ENCODE measurements at places on chromosomes 7 and 10.
A peak's percentile ranks its signal among the peaks of the same experiment; 100 is the strongest.

GRCh38 chr7:27156508-27156898 is at the start of gene HOXA7:
HOXA7 (minus strand) TSS chr7:27156675; CDS start chr7:27156545, 130 bp downstream.
- DNase-seq: peak; percentile 40

- DNase-seq: no peak
Observed at GRCh38 chr7:35987016-35987415, 166.0 kb upstream of the EEPD1 start.

GRCh38 chr7:16210171-16210570 is 211.2 kb downstream of the CRPPA start:
- DNase-seq: no peak

GRCh38 chr10:34565934-34566333 is 249.2 kb downstream of the PARD3 start:
- DNase-seq: no peak

DNA sequence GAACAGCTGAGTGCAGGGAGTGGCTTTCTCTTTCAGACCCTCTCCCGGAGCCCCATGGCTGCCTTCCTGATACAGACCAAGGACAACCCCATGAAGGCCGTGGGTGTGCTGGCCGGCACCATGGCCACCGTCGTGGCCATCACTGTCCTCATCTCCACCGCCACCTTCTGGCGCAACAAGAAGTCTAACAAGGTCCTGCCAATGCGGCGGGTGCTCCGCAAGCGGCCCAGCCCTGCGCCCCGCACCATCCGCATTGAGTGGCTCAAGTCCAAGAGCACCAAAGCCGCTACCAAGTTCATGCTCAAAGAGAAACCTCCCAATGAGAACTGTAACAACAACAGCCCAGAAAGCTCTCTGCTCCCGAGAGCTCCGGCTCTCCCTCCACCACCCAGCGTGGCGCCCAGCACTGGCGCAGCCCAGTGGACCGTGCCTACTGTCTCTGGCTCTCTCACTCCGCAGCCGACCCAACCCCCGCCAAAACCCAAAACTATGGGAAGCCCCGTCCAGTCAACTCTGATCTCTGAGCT is 11.2 kb downstream of the LRIT2 start:
- DNase-seq: no peak

- DNase-seq: no peak
Observed at GRCh38 chr7:78437118-78437517, 638.5 kb downstream of the PHTF2 start.

- DNase-seq: no peak
Observed at GRCh38 chr7:52959878-52960660, 75.4 kb upstream of the POM121L12 start.

DNA sequence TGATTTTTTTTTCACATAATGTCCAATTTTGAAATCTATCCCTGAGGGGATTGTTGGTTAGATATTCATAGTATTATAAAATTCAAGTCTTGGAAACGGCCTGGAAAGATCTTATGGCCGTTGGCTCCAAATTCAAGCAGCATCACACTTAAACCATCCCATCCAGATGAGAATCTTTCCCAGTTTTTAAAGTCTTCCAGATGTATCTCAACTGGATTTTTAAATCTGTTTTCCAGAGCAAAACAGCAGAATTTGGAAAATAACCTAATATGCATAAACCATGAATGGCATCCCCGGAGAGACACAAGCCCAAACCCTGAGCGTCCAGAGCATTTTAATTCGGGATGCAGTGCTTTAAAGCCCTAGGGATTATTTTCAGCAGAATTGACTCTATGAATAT is 208.2 kb upstream of the PRKCQ start:
- DNase-seq: no peak

GRCh38 chr7:47046949-47047348 is 535.0 kb downstream of the TNS3 start:
- DNase-seq: no peak
